ENCODE measurements at places on chromosomes 7 and 10.

DNA sequence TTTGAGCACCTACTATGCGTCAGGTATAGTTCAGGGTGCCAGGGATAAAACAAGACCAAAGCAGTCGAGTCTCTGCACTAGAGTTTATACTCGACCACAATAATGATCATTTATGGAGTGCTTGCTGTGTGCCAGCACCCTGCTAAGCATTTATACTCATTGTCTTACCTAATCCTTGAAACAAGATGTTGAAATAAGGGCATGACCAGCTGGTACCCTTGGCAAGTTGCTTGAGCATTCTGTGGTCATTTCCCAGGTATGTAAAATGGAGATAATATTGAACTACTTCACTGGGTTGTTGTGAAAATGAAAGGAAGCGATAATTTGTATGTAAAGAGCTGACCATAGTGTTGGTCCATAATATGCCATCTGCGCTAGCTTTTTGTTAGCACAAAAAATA lies 185.4 kb downstream of the CYP26A1 start:
- no peak for DNase-seq

- DNase-seq: no peak
Observed at GRCh38 chr10:89615112-89615511, 29.9 kb downstream of the PANK1 start.

DNA sequence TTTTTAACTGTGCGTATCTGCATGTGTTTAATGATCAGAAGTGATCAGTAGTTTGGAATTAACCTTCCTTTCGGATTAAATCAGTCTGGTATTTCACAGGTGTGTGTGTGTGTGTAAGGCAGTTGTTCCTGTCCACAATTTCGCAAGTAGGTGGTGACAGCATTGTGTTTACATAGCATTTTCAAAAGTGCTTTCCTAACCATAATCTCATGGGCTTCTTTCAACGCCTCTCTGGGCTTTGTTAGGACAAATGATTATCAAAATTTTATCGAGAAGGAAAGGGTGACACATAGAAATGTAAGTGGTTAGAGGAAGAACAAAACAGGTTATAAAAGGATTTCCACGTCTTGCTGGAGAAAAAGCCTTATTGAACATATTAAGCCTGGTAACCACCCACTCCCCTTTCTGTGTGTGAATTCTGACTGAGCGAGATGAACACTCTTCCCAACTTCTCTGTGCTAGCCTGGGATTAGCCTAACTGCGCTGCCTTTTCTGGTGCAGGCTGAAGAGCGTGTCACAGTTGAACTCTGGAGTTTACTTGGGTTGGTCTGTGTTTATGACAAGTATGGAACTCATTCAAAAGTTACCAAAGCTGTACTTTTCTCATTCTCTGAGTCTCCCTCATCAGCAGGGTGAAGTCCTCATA lies 292.3 kb upstream of the PITRM1 start:
- no peak for DNase-seq

- peak; percentile 54 for DNase-seq
Observed at GRCh38 chr10:11604865-11605650, 6.4 kb downstream of the USP6NL start.

- no peak for DNase-seq
Observed at GRCh38 chr10:128927497-128928161, 539.4 kb upstream of the MGMT start.

DNA sequence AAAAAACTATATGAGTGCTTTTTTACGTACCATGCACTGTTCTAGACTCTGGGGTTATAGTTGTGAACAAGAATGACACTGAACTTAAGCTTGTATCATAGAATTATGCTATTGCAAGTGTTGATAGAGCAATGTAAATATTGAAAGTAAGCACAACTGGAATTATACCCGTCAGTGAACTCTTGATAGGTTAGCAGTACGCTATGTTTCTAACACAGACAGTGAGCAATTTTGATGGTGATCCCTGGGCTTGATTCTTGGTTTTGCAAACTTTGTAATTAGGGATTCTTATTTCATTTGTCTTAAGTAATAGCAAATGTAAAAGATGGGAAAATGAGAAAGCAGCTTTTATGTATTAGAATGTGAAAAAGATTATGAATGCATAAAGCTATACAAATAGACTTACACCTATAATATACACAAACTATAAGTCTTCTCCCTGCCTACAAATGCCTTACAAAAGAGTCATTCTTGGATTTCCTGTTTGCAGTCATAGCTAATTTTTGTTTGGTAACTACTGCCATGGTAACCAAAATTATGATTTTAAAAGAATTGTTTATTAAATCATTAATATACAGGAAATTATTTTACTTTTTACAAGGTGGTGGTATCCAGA lies 6.7 kb downstream of the TES start:
- DNase-seq: no peak

- DNase-seq: no peak
Observed at GRCh38 chr10:44382981-44383748, 1.7 kb downstream of the CXCL12 start.

DNA sequence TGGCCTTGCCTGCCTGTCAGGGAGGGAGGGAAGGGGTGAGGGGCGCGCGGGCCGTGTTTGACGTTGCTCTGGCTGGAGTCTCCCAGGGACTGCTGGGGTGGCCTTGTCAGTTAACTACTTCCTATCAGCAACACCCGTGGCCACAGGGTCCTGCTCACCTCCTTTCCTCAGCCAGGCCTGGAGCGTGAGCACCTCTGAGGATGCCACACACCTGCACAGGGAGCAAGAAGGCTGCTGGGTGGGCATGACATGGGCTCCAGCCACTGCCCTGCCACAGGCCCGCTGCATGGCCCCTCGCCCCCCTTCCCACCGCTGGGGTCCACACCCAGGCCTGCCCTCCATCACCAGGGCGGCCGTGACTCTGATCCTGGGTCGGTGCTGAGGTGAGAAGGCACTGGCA lies 212.4 kb downstream of the ELFN1 start:
- no peak for DNase-seq

GRCh38 chr7:101174322-101174854 lies 5.7 kb downstream of the NAT16 start:
- DNase-seq: no peak

- no peak for DNase-seq
Observed at GRCh38 chr10:43391496-43391895, 17.5 kb downstream of the HNRNPF start.

- DNase-seq: no peak
Observed at GRCh38 chr7:152969335-152969734, 209.8 kb downstream of the ACTR3B start.

DNA sequence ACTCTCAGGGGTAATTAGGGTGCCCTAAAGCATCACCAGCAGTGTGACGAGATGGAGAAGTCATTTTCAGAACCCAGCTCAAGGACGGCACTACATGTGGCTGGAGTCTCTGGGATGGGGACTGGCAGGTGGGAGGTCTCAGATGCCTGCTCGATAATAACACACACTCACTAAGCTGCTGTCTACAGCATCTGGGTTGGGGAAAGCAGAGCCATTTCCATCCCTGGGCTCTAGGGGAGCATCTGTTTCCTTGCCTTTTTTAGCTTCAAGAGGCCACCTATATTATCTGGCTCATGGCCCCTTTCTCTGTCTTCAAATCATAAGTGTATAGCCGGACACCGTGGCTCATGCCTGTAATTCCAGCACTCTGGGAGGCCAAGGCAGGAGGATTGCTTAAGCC lies 79.6 kb downstream of the SH3PXD2A start:
- no peak for DNase-seq

DNA sequence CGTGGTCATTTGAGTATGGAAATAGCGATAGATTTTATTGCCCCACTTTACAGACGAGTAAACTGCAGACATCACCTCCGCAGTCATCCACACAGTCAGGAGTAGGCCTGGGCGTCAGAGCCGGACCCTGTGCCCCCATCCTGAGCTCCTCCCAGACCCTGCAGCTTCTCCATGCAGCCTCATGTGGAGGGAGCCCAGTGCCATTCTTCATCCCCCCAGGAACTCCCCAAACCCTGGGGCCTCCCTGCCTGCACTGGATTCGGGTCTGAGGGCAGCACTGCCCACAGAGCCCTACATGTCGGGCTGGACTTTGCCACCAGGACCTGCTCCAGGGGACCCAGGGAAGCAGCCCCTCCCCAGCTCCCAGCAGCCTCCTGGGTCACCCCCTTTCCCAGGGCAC lies 100.8 kb downstream of the MKI67 start:
- no peak for DNase-seq

GRCh38 chr7:20304366-20304765 lies 26.3 kb upstream of the ITGB8 start:
- no peak for DNase-seq

- DNase-seq: no peak
Observed at GRCh38 chr7:144468990-144469732, 65.7 kb upstream of the NOBOX start.

DNA sequence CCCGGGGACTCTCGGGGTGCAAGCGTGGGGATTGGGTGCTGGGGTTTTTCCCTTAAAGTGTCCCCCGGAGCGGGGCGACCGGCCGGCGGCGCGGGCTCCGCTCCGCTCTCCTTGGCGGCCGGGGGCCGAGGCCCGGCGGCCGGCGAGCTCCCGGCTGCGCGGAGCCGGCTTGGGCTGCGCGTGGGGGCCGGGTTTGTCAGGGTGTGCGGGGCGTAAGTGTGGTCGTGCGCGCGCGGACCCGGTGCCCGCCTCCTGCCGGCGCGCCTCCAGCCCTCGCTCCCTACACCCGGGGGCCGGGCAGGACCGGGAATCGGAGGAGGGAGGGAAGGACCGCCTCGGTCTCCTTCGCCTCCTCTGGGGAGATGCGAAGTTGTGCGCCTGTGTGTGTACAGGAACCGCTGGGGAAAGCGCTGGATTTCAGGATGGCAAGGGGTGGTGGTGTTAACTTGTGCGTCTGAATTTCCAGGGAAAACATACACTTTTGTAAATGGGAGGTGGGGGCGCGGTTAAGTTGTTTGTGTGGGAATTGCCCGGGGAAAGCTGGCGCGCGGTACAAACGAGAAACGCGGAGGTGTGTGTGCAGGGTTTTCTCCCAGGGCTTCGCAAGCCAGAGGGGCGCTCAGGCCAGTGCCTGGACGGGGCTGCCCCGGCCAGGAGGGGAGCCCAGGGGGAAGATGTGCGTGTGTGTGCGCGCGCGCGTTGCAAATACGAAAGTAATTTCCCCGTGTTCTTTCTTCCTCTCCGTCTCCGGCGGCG lies 737 bp downstream of the ZMIZ1 start:
- DNase-seq: peak; percentile 32

DNA sequence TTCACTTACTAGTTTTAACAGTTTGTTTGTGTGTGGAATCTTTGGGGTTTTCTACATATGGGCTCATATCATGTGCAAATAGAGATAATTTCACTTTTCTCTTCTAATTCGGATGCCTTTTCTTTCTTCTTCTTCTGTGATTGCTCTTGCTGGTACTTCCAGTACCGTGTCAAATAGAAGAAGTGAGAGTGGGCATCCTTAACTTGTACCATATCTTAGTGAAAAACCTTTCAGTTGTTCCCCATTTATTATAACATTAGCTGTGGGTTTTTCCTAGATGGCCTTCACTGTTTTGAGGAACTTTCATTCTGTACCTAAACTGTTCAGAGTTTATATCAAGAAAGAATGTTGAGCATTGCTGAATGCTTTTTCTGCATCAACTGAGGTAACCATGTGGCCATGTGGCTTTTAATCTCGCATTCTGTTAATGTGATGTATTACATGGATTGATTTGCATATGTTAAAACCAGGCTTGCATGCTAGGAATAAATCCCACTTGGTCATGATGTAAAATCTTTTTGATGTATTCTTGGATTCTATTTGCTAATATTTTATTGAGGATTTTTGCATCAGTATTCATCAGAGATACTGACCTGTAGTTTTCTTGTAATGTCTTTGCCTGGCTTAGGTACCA lies 78.7 kb downstream of the FAM107B start:
- no peak for DNase-seq

- no peak for DNase-seq
Observed at GRCh38 chr10:28020993-28021982, 22.4 kb upstream of the ODAD2 start.

DNA sequence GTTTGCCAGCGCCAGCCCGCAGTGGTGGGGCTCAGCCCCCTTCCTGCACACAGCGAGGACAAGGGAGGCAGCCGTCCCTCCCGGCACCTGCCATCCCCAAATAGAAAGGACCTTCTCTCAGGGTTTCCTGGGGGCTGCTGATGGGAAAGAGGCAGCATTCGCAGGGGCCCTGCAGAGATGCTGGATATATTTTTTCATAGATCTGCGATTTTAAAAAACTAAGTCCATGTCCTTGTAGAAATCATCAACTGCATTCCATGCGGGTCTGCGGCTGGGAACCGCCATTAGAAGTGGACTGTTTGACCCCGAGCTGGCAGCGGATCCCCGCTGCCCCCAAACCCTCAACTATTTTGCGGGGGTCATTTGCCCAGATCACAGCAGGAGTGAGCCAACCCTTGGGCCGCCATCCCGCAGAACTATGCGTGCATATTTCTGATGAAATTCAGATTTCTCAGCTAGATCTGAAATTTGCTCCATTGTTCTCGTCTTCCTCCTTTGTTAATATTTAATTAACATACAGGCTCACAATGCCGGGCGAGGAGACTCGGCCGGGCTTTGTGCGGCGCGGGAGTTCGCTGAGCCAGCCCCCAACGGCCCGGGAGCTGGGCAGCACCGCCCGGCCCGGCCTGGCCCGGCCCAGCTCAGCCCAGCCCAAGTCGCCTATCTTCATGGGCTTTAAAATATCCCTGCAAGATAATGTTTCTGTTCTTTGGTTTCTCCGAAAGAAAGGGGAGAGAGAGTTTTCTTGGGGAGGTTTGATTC lies 2.0 kb downstream of the EN2 start:
- no peak for DNase-seq

- no peak for DNase-seq
Observed at GRCh38 chr10:89699581-89700064, 1.8 kb upstream of the KIF20B start.

GRCh38 chr7:156994417-156994816 lies 16.0 kb downstream of the MNX1 start:
- no peak for DNase-seq

DNA sequence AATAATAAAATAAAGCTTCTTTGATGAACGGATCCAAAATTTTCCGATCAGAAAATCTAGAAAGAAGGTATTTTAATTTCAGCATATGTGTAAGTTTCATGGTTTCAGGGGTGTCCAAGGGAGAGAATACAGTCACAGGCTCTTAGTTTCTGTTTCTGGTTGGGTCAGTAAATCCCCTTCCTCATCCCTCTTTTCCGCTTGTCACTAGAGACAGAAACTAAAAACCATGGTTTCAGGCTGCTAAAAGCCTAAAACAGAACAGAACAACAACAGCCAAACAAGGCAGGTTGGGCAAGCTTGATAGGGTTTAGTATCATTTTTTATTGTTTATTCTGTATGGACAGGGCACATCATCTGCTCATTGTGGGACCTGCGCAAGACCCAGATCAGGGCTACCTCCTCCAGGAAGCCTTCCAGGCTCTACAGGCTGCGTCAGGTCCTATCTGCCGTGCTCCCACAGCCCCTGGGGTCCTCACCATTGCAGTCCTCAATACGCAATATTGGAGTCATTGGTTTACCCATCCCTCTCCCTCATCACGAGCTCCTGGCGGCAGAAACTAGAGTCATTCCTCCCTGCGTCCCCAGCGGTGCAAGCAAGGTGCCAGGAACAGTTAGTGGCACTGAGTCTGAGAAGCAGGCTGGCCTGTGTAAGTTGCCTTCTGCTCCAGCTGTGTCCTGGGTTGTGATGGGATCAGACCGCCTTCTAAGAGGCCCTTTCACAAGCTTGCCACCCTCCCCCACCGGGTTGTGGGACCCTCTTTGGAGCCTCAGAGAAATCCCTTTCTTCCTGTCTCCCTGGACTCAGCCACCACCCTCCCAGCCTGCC lies 70.2 kb upstream of the CUX1 start:
- DNase-seq: no peak

Data from GM06990 (cell line).